ENCODE measurements at places on chromosomes 12 and 14. TPM values are rescaled to one million over a fixed set of nuclear protein-coding genes. Genes with fewer than 3 reads are reported as not detected.

The CNTN1 gene
- 1.7 TPM for total RNA-seq

The VRTN gene
- not detected for total RNA-seq

The CLEC1B gene
- not detected for total RNA-seq

The CCDC38 gene
- under 0.01 TPM for total RNA-seq
